NCI-H2171 treated with DMSO at 0.1 percent for 48 hours (cell line): ENCODE measurements at places on chromosomes 2 and 18.

DNA sequence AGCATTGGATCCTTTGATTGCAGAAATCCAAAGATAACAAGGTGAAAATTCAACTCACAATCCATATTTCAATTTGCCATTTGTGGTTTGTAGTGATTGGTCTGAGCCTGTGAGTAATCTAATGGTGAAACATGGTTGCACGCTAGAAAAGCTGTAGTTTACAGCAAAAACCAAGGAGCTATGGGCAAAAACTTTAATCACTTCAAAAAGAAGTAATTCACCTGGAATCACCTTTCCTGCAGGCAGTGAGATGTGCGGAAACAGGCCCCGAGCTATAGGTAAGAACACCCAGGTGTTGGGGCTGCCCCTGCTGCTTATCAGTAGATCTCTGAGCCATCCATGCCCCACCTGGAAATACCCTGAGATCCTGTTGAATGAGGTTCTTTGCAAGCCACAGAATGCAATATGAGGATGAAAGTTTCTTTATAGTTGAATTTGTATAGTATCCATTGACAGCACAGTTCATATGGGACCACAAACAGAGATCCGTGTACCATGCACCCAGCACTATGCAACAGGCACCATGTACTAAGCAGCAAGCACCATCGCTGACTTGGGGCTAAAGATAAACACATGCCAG lies 208.2 kb downstream of the SPP2 start:
- no peak for DNase-seq

DNA sequence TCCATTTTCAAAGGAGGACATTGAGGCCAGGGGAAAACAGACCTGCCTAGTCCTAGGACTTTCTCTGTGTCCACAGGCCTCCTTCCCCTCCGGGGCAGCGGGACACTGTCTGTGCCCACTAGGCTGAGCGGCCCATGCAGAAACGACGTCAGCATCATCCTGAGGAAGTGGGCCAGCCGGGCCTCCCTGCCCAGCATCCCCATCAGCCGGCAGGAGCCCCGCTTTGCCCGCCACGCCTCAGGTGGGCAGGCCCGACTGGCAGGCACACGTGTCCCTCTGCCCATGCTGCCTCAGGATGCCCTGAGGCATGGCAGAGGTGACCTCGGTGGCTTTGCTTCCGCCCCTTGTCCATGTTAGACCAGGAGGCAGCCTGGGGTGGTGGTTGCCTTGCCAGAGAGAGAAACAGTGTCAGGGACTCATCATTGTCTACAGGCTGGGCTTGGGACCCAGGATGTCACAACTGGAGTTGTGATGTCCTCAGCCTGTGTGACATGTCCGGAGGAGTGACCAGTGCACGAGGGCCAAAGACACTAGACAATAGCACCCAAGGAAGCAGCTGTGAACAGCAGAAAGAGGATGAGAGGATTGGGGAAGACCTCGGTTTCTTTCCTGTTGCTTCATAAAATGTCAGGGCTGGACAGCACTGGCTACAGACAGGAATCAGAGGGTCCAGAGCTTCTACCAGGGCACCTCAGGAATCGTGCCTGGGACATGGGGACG lies 36.8 kb downstream of the TOGARAM2 start:
- DNase-seq, result no peak

DNA sequence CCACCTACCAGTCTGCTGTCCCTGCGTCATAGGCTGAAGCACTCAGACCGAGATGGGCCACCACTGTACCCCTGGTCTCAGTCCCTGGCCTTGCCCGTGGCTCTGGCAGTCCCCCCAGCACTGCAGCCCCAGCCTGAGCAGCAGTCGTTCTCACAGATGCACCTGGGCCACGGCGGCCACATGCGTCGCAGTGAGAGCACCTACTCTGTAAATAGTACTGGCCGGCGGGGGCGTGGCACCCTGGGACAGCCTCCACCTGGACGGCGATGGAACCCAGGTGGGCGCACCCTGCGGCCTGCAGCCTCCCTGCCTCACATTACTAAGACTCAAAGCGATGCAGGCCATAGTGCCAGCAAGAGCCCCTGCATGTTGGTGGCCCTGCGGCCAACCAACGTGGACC lies 198.8 kb downstream of the NAPG start:
- no peak for DNase-seq

- peak; percentile 18 for DNase-seq
These were observed 339.8 kb upstream of the LINC00305 start for GRCh38 chr18:64488698-64489097.

GRCh38 chr2:75523313-75524275 lies 37.1 kb downstream of the EVA1A start:
- DNase-seq, result no peak
